NCI-H1105 (cell line): ENCODE measurements at places on chromosomes 2 and 18.

GRCh38 chr2:105224444-105224843 lies 17.1 kb upstream of the GPR45 start:
- no peak for DNase-seq

DNA sequence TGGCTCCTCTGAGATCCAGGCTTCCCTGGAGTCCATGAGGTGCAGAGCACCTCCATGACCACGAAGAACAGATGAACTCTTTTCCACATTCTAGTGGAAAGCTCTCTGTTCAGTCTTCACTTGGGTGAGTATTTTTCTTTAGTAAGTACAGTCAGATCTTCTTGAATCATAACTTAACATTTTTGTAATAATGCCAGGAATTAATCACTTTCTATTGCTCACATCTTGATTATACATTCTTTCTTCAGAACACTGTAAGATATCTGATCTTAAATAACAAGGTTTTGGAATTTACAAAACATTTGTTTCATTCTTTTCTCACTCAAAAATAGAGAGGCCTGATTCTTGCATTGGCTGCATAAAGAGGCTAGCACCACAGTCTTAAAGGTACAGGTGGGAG lies 45.4 kb upstream of the RND3 start:
- DNase-seq = no peak

GRCh38 chr2:210440206-210440605 lies 36.4 kb downstream of the LANCL1 start:
- DNase-seq = peak; percentile 56

GRCh38 chr2:12577567-12578253 lies 139.0 kb upstream of the TRIB2 start:
- no peak for DNase-seq

DNA sequence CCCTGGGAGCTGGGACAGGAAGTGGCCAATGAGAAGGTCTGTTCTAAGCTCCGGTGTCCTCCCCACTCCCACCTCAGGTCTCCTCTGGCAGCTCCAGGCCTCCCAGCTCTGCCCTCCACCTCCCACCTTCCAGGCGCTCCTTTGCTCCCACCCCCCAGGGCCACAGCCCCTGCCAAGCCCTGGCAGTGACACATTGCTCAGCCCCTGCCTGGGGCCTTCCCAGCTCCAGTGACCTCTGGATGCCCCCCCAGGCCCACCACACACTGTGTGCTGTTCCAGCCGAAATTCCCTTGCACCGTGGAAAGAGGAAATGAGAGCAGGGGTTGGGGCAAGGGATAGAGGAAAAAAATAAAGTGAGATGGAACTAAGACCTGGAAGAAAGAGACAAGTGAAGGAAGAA lies 289.6 kb downstream of the CYP26B1 start:
- no peak for DNase-seq
